ENCODE measurements at places on chromosomes 2 and 18. TPM values are rescaled to one million over a fixed set of nuclear protein-coding genes. Genes with fewer than 3 reads are reported as not detected.

RGPD8 gene
- total RNA-seq: 5.2 TPM

NEU4 gene
- not detected for total RNA-seq

PDCD1 gene
- 2.0 TPM for total RNA-seq

LOXHD1 gene
- 0.62 TPM for total RNA-seq

TRIM43 gene
- total RNA-seq: not detected
